NCI-H2029 (cell line): ENCODE measurements at places on chromosomes 5 and 9.

- no peak for DNase-seq
Measured at GRCh38 chr5:180395540-180396274, 42.6 kb upstream of the GFPT2 start.

DNA sequence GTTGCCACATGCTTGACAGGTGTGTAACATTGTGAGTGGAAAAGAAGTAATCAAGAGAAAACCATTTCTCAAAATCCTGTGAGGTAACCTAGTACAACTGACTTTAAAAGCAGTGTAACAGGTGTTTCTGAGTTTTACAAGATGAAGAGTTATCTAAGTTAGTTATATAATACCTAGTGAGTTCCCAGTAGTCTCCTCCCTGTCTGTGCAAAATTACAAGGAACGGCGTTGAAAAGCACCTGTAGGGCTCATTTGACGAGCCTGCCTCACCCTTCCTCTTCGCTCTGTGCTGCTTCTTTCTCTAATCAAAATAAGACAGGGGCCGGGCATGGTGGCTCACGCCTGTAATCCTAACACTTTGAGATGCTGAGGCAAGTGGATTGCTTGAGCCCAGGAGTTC lies 132.9 kb upstream of the SLC30A5 start:
- DNase-seq, result no peak

DNA sequence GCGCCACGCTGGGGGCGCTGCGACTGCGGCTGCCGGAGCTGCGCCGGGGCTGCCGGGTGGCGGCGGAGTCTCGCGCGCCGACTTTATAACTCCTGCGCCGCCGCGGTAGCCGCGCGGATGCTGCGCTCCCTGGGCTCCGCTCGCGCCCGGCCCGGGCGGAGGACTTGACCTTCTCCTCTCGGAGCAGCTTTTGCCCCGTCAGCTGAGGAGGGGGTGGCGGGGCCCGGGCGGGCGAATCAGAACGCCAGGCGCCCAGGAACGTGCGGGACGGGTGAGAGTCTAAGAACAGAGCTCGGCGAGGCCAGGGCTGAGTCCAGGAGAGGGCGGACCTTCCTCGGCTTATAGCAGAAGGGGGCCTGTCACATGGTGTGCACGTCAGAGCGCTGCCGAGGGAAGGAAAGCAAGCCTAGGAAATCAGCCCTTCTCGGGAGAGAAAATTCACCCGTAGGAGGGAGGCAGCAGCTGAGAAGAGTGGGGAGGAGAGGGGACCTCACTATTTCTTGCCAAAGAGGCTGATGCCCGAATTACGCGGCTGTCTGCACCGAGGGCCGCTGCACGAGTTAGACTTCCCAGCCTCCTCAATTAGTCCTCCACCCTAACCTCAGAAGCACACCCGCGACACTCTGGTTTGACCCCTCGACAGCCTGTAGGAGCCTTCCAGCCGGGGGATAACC lies at the start of gene FOXD1:
Gene FOXD1, minus strand, starts transcription at position 315 of the 674 bp plus-strand sequence. CDS start 415 bp downstream, outside the sequence.
- peak; percentile 77 for DNase-seq

DNA sequence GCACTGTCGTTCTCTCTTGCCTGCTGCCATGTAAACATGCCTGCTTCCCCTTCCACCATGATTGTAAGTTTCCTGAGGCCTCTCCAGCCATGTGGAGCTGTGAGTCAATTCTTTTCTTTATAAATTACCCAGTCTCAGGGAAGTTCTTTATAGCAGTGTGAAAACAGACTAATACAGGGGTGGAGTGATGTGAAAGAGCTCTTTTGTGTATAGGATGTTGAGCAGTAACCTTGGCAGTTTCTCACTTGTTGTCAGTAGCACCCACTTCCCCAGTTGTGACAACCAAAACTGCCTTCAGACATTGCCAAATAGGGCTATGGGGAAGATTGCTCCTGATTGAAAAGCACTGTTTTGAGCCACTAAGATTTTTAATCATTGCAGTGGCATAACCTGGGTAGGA lies 552.2 kb upstream of the ZNF462 start:
- DNase-seq, result no peak

GRCh38 chr5:178683783-178684182 lies 46.7 kb downstream of the ZNF354A start:
- no peak for DNase-seq

GRCh38 chr5:152638996-152639552 lies 234.0 kb upstream of the NMUR2 start:
- DNase-seq, result no peak

GRCh38 chr5:78701795-78702410 lies 53.3 kb upstream of the LHFPL2 start:
- no peak for DNase-seq

GRCh38 chr5:151691706-151692105 lies 5.0 kb upstream of the SPARC start:
- no peak for DNase-seq

- no peak for DNase-seq
Measured at GRCh38 chr5:134512661-134512999, 12.8 kb upstream of the JADE2 start.

DNA sequence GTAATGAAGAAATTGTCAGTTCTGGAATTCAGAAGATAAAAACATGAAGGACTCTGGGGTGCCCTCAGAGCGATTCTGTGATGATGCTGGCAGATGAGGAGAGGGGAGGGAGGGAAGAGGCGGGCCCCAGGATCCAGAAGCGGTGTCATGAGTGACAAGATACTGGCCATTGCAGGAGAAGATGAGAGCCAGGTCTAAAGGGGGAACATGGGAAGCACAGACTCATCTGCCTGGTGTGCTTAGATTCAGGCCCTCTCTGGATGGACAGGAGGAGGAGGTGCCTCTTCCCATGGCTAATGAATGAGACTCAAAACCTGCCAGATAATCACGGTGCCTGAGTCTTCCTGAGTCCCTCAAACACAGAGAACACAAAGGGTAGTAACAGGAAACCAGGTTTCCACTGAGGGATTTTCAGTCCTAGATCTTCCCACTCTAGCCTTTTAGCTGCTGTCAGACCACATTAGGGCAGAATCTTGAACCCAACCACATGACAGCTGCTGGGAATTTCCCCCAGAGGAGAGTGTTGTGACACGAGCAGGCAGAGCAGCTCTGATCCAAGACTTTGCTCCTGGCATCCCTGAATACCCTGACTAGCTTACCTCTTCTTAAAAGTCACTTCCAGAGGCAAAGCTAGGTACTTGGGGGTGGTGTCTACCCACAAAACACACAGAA lies 28.2 kb upstream of the HSPA9 start:
- no peak for DNase-seq

DNA sequence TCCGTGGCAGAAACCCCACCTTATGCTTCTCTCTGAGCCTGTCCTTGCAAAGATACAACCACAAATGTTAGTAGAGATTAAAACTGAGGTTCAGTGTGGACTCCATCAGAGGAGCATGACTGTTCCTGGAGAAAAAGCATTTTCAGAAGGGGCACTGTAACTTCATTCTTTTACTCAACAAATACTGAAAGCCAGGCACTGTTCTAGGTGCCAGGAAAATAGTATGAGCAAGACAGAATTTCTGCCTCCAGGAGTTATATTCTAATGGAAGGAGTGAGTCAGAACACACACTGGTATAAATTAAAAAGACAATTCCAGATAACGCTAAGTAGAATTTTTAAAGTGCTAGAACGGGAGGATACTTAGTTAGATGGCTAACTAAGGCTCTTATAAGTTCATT lies 251.4 kb upstream of the GAS1 start:
- DNase-seq, result no peak

- DNase-seq, result no peak
Measured at GRCh38 chr5:143592648-143593047, 189.2 kb upstream of the NR3C1 start.

GRCh38 chr5:62328772-62329491 lies 22.9 kb downstream of the KIF2A start:
- no peak for DNase-seq

- no peak for DNase-seq
Measured at GRCh38 chr9:130387905-130388304, 56.9 kb upstream of the ASS1 start.

- no peak for DNase-seq
Measured at GRCh38 chr5:68070591-68071281, 144.8 kb upstream of the PIK3R1 start.

DNA sequence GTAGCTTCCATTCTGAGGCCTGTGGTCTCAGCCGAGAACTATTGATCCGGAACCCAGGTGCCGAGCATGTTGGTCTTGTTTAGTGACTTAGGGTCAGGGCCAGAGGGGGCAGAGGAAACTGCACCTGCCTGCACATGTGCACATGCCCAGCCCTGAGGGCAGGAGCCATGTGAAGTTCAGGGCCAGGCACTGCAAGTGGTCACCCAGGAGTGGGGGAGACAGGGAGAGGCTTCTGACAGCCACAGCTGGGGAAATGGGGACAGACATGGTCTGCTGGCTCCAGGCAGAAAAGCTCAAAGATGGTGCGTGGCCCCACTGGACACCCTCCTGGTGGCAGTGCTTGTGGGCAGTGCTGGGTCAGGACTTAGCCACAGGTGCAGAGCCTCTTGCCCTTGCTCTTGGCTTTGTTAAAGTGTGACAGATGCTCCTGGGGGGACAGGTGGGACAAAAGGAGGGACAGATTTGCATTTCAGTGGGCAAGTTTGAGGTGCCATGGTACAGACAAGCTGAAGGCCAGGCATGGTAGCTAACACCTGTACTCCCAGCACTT lies 134.4 kb downstream of the CACNA1B start:
- no peak for DNase-seq

DNA sequence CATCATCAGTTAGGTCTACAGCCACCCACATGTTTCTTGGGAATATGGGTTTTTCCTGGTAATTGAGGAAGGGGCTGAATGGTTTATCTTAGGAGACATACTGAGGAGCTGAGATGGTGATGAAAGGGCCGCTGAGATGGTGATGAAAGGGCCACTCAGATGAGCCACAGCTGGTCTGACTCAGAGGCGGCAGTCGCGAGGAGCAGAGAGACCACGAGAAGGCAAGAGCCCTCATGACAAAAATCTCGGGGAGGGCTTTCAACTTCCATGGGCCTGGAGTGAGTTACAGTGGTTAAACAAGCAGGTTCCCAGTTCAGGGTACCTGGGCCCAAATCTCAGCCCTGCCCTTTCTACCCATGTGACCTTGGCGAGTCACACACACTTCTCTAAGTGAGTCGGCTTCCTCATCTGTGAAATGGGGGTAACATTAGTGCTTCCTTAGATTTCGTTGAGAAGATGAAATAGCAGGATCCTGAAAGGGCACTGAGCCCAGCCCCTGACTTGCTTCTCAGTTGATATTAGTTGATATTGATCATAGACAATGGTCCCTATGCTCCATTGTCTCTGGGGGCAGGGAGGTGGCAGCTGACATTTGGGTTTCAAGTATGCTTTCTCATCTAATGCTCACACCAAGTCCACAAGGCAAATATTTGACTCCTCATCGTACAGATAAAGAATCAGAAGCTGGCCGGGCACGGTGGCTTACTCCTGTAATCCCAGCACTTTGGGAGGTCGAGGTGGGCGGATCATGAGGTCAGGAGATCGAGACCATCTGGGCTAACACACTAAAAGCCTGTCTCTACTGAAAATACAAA lies 169.5 kb downstream of the RGS3 start:
- DNase-seq, result no peak

- no peak for DNase-seq
Measured at GRCh38 chr5:138444774-138445546, 6.1 kb downstream of the REEP2 start.

GRCh38 chr9:89366711-89367110 lies 48.4 kb downstream of the SECISBP2 start:
- no peak for DNase-seq

- DNase-seq, result no peak
Measured at GRCh38 chr5:176614805-176615478, 5.0 kb upstream of the GPRIN1 start.

DNA sequence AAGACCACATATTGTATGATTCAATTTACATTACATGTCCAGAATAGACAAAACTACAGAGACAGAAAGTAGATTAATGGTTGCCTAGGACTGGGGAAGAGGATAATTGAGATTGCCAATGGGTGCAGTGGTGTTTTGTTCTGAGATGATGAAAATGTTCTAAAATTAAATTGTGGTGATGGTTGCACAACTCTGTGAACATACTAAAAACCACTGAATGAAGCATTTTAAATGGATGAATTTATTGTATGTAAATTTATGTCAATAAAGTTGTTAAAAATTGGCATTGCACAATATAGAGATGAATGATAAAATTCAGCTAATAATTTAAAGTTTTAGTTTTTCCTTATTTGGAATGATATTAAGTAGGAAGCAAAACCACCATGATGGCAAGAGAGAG lies 109.5 kb upstream of the NR4A3 start:
- DNase-seq, result no peak

DNA sequence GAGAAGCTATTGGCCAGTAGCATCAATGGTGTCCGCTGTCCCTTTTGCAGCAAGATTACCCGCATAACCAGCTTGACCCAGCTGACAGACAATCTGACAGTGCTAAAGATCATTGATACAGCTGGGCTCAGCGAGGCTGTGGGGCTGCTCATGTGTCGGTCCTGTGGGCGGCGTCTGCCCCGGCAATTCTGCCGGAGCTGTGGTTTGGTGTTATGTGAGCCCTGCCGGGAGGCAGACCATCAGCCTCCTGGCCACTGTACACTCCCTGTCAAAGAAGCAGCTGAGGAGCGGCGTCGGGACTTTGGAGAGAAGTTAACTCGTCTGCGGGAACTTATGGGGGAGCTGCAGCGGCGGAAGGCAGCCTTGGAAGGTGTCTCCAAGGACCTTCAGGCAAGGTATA lies 10.8 kb downstream of the TRIM32 start:
- DNase-seq, result no peak

GRCh38 chr5:43168175-43168574 lies 23.9 kb upstream of the NIM1K start:
- no peak for DNase-seq

DNA sequence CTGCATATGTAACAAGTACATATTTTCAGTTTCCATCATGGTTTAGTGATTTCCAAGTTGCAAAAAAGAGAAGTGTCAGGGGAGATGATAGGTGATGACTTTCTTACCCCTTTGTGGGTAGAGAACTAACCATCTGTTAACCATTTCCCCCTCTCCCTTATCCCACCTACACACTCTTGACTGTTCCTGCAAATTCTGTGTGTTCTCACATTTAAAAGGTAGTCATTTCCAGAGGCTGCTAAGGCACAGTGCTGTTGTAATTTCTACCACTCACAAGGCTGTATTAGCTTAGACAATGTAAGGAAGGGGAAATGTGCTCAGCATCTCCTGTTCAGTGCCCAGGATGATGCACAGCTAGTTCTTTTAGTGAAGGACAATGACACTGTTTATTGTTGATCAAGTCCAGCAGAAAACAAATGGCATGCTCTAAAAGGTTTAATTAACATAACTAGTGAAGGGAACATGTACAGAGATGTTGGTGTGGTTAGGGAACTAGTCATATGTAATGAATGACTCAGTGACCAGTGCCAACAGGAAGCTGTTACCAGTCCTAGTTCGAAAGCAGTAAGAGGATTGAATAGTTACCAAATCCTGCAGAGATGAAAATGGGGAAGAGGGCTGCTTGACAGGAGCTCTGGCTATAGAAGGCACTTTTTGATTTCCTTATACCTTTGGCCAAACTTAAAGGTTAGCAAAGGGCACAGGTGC lies 165.1 kb downstream of the PLK2 start:
- DNase-seq, result no peak

DNA sequence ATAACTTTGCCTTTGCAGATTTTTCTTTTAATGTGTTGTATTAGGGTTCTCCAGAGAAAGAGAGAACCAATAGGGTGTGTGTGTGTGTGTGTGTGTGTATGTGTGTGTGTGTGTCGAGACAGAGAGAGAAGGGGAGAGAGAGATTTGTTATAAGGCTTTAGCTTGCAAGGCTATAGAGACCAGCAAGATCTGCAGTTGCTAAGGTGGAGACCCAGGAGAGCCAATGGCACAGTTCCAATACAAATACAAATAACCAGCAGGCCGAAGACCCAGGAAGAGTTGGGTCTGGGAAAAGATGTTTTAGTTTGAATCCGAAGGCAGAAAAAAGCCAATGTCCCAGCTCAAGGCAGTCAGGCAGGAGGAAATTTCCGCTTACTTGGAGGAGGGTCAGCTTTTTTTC lies 23.0 kb downstream of the TMOD1 start:
- DNase-seq, result no peak

GRCh38 chr5:95988877-95989276 lies 27.2 kb upstream of the ELL2 start:
- no peak for DNase-seq
